Endothelial cell of umbilical vein (primary cell): ENCODE measurements at places on chromosomes 7 and 10. TPM values are rescaled to one million over a fixed set of nuclear protein-coding genes. Genes with fewer than 3 reads are reported as not detected.
A peak's percentile ranks its signal among the peaks of the same experiment; 100 is the strongest.

Gene TUBAL3
- total RNA-seq = not detected in 2 replicates

Gene ASB13
- 7.3 and 7.9 TPM in 2 replicates for total RNA-seq

Gene NKX2-3
- total RNA-seq = not detected in 2 replicates

Gene TEX47
- not detected in 2 replicates for total RNA-seq

Gene ZWINT
- total RNA-seq = 69.6 and 76.4 TPM in 2 replicates

Gene ENTPD1
- total RNA-seq = 23.0 and 27.0 TPM in 2 replicates

Gene ZNF425
- total RNA-seq = 0.93 and 2.0 TPM in 2 replicates

Gene ZC3HAV1L
- 23.8 and 25.7 TPM in 2 replicates for total RNA-seq

- H3K27me3 ChIP-seq = peaks cover 34% of the 10 kb centered on the region
- DNase-seq = no peak
- H3K36me3 ChIP-seq = no peaks in the 10 kb centered on the region
- no peak overlapping the region for H3K4me3 ChIP-seq
- no peak overlapping the region for H3K27ac ChIP-seq
Observed at GRCh38 chr10:33706191-33706590, 371.7 kb upstream of the NRP1 start.

DNA sequence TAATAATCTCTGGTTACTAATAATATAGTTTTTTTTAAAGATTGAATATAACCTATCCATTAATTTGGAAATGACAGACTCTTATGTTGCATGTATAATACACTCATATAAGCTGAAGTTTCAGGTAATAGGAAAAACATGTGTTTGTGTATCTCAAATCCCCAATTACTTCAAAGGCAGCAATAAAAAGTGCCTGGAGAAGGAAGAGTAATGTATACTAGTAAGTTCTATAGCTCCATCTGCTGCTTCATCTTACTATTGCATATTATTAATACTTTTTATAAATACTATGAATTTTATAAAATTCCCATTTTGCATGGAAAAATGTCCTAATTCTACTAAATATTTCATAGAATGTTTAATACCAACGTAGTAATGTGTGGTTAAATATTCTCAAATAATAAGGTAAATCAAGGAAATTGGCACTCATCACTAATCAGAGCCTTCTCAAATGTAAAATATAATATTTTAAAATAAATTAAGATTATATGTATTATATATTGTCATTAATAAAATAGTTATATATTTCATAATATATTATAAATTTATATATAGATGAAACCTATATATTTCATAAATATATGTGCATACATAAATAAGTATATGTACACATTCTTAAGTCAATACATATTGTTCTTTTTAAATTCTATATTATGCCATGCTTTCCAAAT is 311.9 kb downstream of the HGF start:
- no peak overlapping the region for H3K27ac ChIP-seq
- peak; percentile 10 for DNase-seq
- no peaks in the 10 kb centered on the region for H3K4me1 ChIP-seq
- peaks cover 13% of the 10 kb centered on the region for H3K27me3 ChIP-seq
- H3K4me3 ChIP-seq = no peak overlapping the region

GRCh38 chr10:122282909-122283308 is 11.8 kb downstream of the BTBD16 start:
- no peak for DNase-seq
- no peaks in the 10 kb centered on the region for H3K27me3 ChIP-seq
- no peak overlapping the region for H3K27ac ChIP-seq
- peaks cover 2% of the 10 kb centered on the region for H3K4me1 ChIP-seq

DNA sequence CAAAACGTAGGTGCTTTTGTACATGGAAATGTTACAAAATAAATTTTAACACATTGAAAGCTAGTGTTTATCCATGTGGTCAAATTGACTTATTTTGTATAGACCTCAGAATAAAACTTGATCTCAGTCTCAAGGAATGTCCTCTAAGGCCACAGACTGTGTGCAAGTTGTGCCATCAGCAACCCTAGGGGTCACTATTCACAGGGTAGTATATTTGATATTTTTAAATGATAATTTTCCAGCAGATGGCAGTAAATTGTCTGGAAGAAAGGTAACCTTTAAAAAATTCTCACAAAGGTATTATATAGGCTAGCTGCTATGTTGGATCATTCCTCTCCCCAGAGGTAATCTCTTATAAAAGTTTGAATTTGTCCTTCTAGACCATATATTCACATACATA is 12.9 kb upstream of the SNX10 start:
- DNase-seq = no peak
- H3K27me3 ChIP-seq = no peaks in the 10 kb centered on the region
- no peak overlapping the region for H3K4me3 ChIP-seq
- H3K36me3 ChIP-seq = no peaks in the 10 kb centered on the region
- no peaks in the 10 kb centered on the region for H3K4me1 ChIP-seq
- no peak overlapping the region for H3K27ac ChIP-seq

GRCh38 chr10:16367621-16368292 is 69.1 kb upstream of the PTER start:
- H3K4me3 ChIP-seq = no peak overlapping the region
- no peaks in the 10 kb centered on the region for H3K36me3 ChIP-seq
- DNase-seq = no peak
- H3K27ac ChIP-seq = no peak overlapping the region

GRCh38 chr7:124033095-124033806 is 384 bp upstream of the TMEM229A start:
- H3K4me1 ChIP-seq = peaks cover 10% of the 10 kb centered on the region
- H3K27ac ChIP-seq = no peak overlapping the region
- H3K27me3 ChIP-seq = peaks cover 36% of the 10 kb centered on the region
- H3K36me3 ChIP-seq = no peaks in the 10 kb centered on the region
- DNase-seq = no peak

GRCh38 chr10:106682175-106682574 is 482.3 kb downstream of the SORCS1 start:
- H3K27me3 ChIP-seq = no peaks in the 10 kb centered on the region
- DNase-seq = no peak
- no peaks in the 10 kb centered on the region for H3K4me1 ChIP-seq
- no peaks in the 10 kb centered on the region for H3K36me3 ChIP-seq
- no peak overlapping the region for H3K4me3 ChIP-seq

DNA sequence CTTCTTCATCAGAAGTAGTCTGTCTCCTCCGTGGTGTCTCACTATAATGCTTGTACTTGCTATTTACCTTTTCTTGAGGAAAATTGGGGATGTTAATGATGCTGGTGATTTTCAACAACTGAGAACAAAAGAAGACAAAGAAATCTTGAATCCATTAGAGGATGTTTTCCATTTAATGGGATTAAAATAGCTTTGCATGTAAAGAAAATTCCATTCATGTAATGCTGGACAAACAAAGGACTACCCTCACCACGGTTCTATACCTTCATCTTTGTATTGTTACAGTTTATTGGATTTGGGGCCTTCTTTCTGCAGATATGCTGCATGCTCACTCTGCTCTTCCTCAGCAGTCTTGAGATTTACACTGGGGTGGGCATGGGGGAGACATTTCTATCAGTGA is 128.4 kb downstream of the WNT2 start:
- DNase-seq = no peak
- peaks cover 3% of the 10 kb centered on the region for H3K36me3 ChIP-seq
- no peak overlapping the region for H3K27ac ChIP-seq
- H3K27me3 ChIP-seq = no peaks in the 10 kb centered on the region

DNA sequence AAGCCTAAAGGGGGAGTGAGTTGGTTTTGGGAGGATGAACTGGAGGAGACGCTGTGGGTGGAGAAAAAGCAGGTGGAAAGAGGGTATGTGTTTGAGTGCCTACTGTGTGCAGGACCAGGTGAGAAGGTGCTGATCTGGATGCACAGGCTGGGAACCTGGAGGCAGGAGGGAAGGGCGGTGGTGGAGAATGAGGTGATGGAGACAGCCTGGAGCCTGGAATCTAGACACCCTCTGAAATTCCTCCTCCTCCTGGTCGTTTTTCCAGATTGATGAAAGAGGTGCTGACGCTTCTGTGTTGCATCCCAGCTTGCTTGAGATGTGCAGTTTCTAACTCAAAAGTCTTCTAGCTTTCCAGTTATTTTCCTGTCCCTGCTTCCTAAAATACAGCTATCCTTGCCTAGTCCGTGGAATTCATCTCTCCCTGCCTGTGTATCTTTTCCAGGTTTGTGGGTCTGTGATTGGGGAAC is 67.5 kb downstream of the LRMDA start:
- no peak overlapping the region for H3K4me3 ChIP-seq

- no peaks in the 10 kb centered on the region for H3K36me3 ChIP-seq
- peak; percentile 56 for DNase-seq
- H3K4me3 ChIP-seq = no peak overlapping the region
- H3K27ac ChIP-seq = no peak overlapping the region
Observed at GRCh38 chr7:122219253-122219865, 75.3 kb upstream of the AASS start.

- no peaks in the 10 kb centered on the region for H3K36me3 ChIP-seq
- H3K27ac ChIP-seq = no peak overlapping the region
- peaks cover 20% of the 10 kb centered on the region for H3K4me1 ChIP-seq
- no peak overlapping the region for H3K4me3 ChIP-seq
Observed at GRCh38 chr10:110372656-110373055, 67.9 kb upstream of the SMNDC1 start.

DNA sequence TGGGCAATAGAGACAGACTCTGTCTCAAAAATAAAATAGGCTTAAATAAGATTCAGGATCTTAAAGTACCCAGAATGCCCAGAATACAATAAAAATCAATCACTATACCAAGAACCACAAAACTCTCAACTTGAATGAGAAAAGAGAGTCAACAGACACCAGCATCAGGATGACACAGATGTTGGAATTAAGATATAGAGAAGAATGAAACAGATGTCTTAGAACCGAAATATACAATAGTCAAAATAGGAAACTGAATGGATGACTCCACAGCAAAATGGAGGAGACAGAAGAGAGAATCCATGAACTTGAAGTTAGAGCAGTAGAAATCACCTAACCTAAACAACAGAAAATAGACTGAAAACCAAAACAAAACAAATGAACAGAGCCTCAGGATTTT is 29.6 kb downstream of the POR start:
- no peaks in the 10 kb centered on the region for H3K27me3 ChIP-seq
- peaks cover 3% of the 10 kb centered on the region for H3K4me1 ChIP-seq
- H3K36me3 ChIP-seq = no peaks in the 10 kb centered on the region
- DNase-seq = no peak
- no peak overlapping the region for H3K4me3 ChIP-seq
- no peak overlapping the region for H3K27ac ChIP-seq

DNA sequence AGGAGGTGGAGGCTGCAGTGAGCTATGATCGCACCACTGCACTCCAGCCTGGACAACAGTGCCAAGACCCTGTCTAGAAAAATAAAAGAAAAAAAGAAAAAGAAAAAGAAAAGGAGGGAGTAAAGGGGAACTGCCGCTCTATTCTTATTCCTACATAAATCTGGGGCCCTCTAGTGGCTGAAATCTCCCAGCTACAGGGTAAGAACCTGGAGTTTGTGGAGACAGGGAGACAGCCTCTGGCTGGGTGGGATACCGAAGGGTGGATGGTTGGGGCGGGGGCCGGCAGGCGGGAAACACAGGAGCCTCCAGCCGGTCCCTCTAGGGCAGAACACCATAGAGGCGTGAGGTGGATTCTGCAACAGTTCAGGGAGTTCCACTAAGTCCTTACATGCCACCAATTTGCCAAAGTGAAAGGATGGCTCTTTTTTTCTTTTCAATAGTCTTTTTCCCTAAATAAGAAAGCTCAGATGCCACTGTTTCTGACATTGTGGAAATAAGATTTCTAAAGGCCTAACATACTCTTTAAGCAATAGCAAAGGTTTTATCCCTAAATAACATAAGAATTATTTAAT is 117.3 kb downstream of the SVIL start:
- H3K27ac ChIP-seq = no peak overlapping the region
- H3K4me3 ChIP-seq = no peak overlapping the region
- H3K27me3 ChIP-seq = no peaks in the 10 kb centered on the region
- DNase-seq = peak; percentile 22
